Hepatocyte (in vitro differentiated cells): ENCODE measurements at places on chromosomes 2 and 18. TPM values are rescaled to one million over a fixed set of nuclear protein-coding genes. Genes with fewer than 3 reads are reported as not detected.

GDF7 gene
- 0.10 and 0.24 TPM in 2 replicates for polyA plus RNA-seq

FAP gene
- polyA plus RNA-seq: 38.1 and 40.4 TPM in 2 replicates

LCT gene
- polyA plus RNA-seq: 0.51 and 1.0 TPM in 2 replicates

FAM237A gene
- polyA plus RNA-seq: not detected in 2 replicates

MROH2A gene
- polyA plus RNA-seq: not detected in 2 replicates

IL36G gene
- polyA plus RNA-seq: 1.0 TPM in 1 of 2 replicates, not detected in the other

PIAS2 gene
- polyA plus RNA-seq: 18.4 and 22.5 TPM in 2 replicates

DNA sequence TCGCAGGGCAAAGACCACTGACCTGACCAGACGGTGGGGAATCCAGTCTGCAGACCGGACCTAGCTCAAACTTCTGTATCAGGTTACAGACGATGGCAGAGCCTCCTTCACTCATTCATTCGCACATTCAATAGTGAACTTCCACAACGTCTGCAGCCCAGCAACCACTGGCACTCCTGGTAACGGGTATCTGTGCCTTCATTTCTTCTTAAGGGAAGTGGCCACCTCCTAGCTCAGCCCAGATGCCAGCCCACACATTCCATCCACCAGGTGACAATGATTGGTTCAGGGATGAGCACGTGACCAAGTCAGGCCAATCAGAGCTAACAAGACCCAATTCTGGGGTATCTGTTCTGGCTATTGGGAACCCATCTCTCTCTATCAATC lies 15.9 kb upstream of the ARMC9 start:
- DNase-seq: no peak

- DNase-seq: no peak
These were observed 90.5 kb downstream of the USP40 start for GRCh38 chr2:233476063-233476410.

GRCh38 chr18:50399582-50399981 lies 24.7 kb downstream of the SKA1 start:
- DNase-seq: no peak

- DNase-seq: peak; percentile 77
These were observed 17.3 kb upstream of the B3GNT7 start for GRCh38 chr2:231378026-231378722.

GRCh38 chr2:174195253-174195652 lies 53.1 kb downstream of the OLA1 start:
- DNase-seq: no peak

- DNase-seq: peak; percentile 73
These were observed 120.2 kb downstream of the GBX2 start for GRCh38 chr2:236047886-236048540.

DNA sequence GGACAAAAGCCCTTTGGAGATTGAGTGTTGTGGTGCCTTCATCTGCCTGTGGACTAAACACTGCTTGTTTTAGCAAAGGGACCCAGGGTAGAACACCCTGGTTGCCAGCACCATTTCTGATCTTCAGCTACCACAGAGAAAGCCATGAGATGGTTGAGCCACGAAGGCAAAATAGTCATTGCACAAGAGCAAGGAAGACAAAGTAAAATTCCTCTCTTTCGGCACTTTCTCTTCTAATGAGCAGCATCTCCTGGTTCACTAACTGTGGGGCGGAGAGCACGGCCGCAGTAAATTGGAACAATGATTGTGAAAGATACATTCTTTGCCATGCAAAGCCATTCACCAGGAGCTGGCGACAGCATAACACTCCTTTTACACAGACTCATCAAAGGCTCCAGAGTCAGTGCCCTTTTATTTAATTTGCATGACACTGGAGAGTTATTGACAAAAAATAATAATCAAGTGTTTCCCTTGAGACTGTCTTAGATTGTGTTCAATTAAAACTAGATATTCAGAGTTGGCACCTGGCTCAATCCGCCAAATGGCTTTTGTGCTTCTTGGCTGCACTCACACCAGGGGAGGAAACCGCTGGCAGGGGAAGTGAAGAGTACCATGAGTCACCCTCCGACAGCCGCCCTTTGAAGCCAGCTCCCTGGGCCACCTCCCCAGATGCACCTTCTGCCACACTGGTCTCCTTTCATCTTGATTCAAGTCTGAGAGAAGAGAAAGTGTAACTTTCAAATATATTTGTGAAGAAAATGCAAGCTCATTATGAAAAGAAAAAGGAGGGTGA lies 100.5 kb upstream of the MEIS1 start:
- no peak for DNase-seq

GRCh38 chr18:3498698-3499471 lies 48.9 kb downstream of the TGIF1 start:
- DNase-seq: peak; percentile 52

- no peak for DNase-seq
These were observed 634 bp upstream of the DIS3L2 start for GRCh38 chr2:231960810-231961348.

- DNase-seq: peak; percentile 31
These were observed 2.8 kb downstream of the IRS1 start for GRCh38 chr2:226796840-226797288.

- no peak for DNase-seq
These were observed 135.6 kb downstream of the RBMS1 start for GRCh38 chr2:160358046-160358445.

DNA sequence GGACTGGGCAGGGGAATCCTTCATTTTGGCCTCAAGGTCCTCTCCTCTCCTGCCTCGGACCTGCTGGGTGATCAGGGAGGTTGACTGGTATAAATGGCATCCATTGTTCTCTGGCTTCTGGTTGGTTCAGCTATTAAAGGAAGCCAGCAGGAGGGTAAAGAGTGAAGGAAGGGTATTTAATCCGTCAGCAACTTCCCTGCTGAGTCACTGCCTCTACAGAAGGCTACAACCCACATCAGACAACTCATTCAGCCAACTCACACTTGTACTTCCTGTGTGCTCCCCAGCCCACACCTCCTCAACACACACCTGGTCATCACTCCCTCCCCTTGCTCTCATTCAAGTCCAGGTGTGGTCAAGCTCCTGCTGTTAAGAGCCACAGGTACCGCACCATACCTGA lies 68.3 kb upstream of the MRPS9 start:
- DNase-seq: no peak

DNA sequence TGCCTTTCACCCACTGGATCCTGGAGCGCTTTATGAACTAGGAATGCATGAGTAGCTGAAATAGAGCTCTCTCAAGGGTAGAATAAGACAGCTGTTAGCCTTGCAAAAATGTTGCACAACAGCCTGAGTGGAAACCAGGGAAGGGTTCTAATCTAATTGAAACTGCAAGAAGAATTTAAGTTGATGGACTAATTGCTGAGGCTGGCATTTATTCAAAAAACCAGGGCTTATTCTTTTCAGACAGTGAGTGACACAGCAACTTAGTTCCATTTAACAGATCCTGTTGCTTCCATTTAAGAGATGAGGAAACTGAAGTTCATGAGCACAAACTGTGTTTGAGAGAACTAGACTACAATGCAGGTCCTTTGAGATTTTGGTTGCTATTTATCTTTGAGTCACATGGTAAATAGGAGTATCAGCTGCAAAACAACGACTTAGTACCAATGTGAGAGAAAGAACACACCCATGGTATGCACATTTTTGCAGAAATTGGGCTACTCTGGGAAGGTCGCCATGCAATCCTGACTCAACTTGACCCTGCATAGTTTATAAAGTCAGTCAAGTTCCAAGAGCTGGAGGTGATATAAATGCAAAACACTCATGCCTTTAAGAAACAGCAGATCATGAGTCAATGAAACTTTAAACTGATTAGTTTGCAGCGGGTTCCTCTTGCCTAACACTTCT lies 76.4 kb upstream of the PARD3B start:
- no peak for DNase-seq

- no peak for DNase-seq
These were observed 27.9 kb downstream of the IL37 start for GRCh38 chr2:112938904-112939303.

GRCh38 chr2:239951825-239952224 lies 73.3 kb downstream of the NDUFA10 start:
- no peak for DNase-seq
